ENCODE measurements at places on chromosomes 1 and 21. TPM values are rescaled to one million over a fixed set of nuclear protein-coding genes. Genes with fewer than 3 reads are reported as not detected.
A peak's percentile ranks its signal among the peaks of the same experiment; 100 is the strongest.

GRCh38 chr1:153535242-153536011 lies at the start of gene S100A6:
Gene S100A6 (minus strand): TSS chr1:153535991. CDS start chr1:153535339, 652 bp downstream.
- DNase-seq = peak; percentile 88

- DNase-seq = no peak
These were observed at the start of gene LINGO4 for GRCh38 chr1:151805066-151805820. Gene LINGO4 (minus strand): TSS chr1:151805419. CDS start chr1:151802704, 2,715 bp downstream.

DNA sequence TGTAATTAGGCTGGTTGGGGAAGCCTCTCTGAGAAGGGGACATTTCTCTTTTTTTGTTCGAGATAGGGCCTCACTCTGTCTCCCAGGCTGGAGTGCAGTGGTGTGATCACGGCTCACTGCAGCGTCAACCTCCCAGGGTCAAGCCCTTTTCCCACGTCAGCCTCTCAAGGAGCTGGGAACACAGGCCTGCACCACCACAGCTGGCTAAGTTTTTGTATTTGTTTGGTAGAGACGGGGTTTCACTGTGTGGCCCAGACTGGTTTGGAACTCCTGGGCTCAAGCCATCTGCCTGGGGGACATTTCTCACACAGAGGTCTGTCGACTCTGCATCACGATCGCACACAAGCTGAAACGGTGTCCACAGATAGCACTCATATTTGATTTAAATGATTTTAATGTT lies 39.7 kb downstream of the HUNK start:
- no peak for DNase-seq

DNA sequence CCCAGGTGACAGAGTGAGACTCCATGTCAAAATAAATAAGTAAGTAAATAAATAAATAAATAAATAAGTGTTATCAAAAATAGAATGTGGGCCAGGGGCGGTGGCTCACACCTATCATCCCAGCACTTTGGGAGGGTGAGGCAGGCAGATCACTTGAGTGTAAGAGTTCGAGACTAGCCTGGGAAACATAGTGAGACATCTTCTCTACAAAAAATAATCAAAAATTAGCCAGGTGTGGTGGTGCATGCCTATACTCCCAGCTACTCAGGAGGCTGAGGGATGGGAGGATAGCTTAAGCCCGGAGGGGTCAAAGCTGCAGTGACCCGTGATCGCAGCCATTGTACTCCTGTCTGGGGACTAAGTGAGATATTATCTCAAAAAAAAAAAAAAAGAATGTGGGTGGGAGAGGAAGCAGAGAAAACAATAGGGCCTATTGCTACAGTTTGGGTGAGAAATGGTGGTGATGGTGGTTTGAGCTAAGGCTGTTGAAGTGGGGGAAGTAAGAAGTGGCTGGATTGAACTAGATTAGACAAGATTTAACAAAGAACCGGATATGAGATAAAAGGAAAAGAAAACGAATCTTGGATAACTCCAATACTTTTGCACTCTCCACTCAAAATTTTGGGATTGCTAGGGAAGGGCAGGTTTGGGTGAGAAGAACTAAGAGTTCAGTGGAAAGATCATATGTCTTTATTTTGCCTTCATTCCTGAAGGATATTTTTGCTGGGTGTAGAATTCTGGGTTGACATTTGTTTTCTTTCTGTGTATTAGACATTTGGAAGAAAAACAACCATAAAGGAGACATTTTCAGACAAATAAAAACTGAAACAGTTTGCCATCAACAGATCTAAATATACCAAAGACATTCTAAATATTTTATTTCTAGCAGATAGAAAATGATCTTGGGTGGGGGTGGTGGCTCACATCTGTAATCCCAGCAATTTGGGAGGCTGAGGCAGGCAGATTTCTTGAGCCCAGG lies 57.1 kb upstream of the SPOCD1 start:
- DNase-seq = no peak

GRCh38 chr1:230824551-230824918 lies 43.8 kb downstream of the C1orf198 start:
- DNase-seq = no peak

GRCh38 chr1:114235281-114235680 lies 81.6 kb upstream of the SYT6 start:
- no peak for DNase-seq

GRCh38 chr1:213985209-213986019 lies 2.4 kb upstream of the PROX1 start:
- DNase-seq = no peak

DNA sequence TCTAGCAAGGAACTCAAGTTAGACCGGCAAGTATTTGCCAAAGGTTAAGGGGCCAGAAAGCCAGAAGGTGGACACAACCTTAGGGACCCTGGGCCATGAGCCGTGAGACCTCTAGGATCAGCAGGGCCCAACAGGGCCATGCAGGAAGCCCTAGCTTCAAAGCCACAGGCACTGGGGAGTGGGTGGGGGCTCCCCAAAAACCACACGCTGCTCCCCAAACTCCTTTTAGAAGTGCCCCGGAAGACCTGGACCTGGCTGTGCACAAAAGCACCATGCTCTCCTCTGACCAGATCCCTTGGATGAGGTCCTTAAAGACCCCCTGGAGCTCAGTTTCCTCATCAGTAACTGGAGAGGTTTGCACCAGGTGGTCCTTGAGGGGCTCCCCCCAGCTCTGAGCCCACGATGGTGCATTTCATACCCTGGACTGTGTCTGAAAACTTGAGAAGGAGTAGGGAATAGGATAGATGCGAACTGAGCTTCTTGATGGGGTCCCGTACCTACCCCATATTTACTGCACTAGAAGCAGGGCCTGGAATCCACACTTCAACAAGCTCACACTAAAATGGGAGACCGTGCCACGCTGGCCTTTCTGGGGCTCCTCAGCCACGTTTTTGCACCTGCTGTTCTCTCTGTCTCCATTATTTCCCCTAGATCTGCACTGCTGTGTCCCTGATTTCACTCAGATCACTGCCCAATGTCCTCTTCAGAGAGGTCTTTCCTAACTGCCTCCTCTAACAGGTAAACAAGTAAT lies 40.6 kb upstream of the LBR start:
- DNase-seq = peak; percentile 48

GRCh38 chr1:206663362-206663761 lies 21.3 kb upstream of the MAPKAPK2 start:
- DNase-seq = no peak

- DNase-seq = no peak
These were observed 44.9 kb downstream of the GFI1 start for GRCh38 chr1:92441697-92442342.

GRCh38 chr1:223683586-223684487 lies 18.3 kb upstream of the CAPN8 start:
- DNase-seq = peak; percentile 68

DNA sequence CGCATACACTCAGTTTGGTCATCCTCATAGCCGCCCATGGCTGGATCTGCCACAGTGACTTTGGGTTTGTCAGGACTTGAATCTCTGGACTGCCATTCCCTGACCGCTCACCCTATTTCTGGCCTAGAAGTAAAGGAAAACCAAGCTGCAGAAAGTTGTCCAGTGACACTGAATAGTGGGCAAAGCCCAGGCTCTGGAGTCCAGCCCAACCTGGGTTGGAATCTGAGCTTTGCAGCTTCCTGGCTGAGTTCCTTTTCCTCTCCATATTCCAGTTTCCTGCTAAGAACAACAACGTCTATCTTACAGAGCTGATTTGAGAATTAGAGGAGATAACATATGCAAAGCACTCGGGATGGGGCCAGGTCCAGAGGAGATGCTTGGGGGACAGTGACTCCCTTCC lies 15.6 kb upstream of the EIF4G3 start:
- DNase-seq = no peak

GRCh38 chr1:41370756-41371420 lies 9.7 kb downstream of the FOXO6 start:
- DNase-seq = no peak

The PGLYRP3 gene
- total RNA-seq = 34.2 TPM

The ST6GALNAC5 gene
- 2.8 TPM for total RNA-seq

The SPATA45 gene
- total RNA-seq = not detected

The GPR153 gene
- total RNA-seq = 12.7 TPM
